Astrocyte (in vitro differentiated cells and primary cell): ENCODE measurements at places on chromosomes 13 and 19.

- DNase-seq = peak; percentile 80
These were observed 30.0 kb upstream of the TPT1 start for GRCh38 chr13:45370922-45371406.

- DNase-seq = peak; percentile 54
These were observed 94.3 kb downstream of the GPC6 start for GRCh38 chr13:93320942-93321341.

DNA sequence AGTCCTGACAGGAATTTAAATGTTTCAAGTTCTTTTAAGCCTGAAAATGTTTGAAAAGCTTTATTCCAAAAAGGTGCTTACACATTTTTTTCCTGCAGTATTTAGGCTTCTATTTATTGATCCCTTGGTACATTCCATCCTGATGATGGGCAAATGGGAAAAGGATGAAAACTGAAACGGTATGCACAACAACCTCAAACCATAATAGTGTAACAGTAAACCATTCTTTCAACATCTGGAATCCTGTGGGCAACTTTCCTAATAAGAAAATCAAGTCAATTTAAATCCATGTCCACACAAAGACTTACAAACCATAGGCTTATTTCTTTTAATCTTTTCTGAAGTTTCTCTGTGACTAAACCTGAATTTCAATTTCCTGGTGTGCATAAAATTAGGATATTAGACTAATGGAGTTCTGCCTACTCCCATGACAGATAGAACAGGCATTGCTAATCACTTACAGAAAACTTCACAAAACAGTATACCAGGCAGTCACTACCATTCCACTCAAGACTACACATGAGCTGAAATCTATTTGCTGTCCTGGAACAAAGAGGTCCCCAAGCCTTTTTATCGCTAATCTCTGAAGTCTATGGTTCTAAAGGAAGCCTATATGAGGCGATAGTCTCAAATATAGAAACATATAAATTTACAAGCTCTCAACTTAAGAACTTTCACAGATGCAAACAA, 103.3 kb downstream of the DLEU7 start:
- DNase-seq = peak; percentile 24

- DNase-seq = peak; percentile 91
These were observed 437.3 kb upstream of the HTR2A start for GRCh38 chr13:47334173-47334572.

DNA sequence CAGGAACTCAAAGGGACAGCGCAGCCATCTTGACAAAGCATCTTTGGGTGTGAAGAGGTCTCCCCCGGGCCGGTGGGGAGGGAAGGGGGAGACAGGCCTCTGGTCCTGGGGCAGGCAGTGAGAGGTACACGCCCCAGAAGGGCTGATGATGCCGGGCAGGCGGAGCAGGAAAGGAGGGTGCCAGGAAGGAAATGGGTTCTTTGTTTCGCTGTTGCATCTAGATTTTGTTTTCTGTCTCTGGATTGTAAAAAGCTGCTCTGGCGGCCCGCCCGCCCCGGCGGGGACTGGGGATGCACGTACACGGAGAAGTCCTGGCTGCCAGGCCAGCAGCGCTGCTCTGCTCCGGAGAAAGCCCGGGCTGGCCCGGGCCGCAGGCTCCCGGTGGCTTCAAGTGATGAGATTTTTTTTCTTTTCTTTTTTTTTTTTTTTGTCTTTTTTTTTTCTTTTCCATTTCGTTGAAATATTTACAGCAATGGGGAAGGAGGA, 13.2 kb upstream of the ASF1B start:
- no peak for DNase-seq

DNA sequence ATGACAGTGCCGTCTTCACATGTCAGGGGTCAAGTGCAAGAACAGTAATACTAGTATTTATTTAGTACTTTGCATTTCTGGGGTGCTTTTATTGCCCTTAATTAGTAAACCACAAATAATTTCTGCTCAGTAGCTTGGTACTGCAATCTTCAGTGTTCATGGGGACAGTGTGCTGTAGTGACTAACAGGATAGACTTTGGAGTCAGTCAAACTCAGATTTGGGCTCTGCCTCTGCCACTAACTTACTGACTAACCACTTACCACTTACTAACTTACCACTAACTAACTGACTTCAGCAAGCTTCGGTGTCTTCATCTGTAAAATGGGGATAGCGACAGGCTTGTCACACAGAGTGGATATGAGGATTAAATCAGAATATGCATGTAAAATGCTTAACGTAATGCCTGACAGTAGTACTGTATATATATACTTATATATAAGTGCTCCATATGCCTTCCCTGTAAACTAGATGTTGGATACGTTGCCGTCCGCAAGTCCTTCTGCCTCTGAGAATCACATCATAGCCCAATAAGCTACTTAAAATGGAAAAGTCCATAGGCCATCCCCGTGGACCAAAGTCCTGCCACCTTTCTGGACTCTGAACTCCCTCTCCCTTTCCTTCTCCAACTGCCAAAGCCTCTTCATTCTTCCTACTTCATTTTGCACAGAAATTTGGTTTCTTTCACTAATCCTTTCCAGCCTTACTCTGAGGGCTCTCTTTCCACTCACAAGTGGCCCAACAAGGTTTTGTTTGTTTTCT, 158.1 kb downstream of the ZIC5 start:
- DNase-seq = no peak

GRCh38 chr19:41960973-41961372, 1.9 kb upstream of the RABAC1 start:
- no peak for DNase-seq

DNA sequence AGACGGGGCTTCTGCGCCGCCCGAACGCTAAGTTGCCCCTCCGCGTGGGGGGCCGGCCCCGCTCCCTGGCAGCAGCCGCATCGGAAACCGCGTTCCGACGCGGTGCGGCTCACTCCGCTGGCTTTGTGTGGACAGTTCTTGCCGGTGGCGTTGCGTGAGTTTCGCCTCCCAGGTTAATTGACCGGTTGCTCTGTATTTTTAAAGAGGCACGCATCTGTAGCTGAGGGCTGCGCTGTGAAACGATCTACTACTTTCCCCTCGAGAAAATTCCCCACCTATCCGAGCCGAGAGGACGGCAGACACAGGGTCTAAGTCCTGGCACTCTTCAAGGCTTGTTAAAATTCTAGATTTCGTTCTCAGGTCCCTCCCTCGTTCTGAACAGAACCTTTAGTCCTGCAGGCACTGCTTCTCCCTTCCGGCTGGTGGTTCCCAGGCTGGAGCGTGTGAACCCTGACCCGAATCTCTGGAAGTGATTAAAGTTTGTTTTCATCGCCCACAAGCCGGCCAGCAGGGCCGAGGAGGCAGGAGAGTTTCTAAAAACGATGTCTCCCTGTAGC, 933 bp downstream of the ARHGEF7 start:
- DNase-seq = peak; percentile 34

- no peak for DNase-seq
These were observed 795 bp downstream of the JOSD2 start for GRCh38 chr19:50510121-50510670.

- DNase-seq = no peak
These were observed 149.2 kb downstream of the MIPEP start for GRCh38 chr13:23740002-23740401.

GRCh38 chr13:22848539-22849052, 332.2 kb upstream of the SGCG start:
- no peak for DNase-seq

DNA sequence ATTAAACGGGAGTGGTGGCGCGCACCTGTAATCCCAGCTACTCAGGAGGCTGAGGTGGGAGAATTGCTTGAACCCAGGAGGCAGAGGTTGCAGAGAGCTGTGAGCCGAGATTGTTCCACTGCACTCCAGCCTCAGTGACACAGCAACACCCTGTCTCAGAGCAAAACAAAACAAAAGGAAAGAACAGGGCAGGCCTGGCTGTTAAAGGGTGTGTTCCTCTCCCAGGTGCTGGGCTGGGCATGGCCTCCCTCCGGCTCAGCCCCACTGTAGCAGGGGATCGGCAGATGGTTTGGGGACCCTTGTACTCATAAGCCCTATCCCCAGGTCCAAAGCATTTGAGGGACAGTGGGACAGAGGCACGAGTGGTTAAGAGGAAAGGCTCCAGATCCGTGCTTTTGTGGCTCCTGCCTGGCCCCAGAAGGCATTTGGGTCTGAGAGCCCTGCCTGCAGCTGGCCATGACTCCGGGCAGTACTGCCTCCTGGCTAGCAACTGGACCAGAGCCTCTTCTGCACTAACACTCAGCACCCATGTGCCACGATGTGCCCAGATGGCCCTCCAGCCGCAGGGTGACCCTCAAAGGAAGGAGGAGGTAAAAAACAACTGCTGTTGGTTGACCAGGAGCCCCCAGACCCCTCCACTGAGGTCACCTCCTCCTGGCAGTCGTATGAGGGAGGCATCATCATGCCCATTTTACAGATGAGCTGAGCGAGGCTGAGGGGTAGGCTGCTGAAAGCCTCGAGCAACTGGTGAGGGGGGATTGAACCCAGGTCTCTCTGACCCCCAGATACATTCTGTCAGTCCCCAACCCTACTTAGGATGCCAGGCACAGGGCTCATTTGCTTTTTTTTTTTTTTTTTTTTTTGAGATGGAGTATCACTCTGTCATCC, 10.0 kb downstream of the RFX1 start:
- DNase-seq = no peak

DNA sequence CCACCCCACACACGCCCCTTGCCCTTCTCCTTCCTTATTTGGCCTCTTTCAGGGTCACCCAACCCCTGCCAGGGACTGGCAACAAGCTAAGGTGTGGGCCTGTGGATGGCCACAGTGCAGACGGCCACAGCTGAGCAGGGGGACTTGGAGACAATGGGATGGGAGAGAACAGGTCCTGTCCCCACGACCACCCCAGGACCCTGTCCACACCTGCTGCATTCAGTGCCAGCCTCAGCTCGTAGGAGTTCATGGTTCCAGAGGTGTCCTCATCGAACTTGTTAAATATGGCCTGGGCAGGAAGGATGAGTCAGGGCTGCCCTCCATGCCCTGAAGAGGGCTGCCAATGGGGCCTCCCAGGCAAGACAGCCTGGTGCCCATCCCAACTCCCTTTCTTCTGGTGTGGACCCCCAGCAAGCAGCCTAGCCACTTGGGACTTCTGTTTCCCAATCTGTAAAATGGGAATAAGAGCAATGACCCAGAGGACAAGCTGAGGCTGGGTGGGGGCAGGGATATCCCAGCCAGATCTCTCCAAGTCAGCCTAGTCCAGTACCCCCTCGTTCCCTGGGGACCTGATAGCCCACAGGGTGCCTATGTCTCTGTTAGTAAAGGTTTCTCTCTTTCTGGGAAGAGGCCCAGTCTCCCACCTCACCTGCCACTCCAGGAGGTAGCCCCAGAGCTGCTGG, 10.6 kb downstream of the CAPN12 start:
- no peak for DNase-seq

- no peak for DNase-seq
These were observed 5.8 kb upstream of the FRY start for GRCh38 chr13:32025730-32026129.

- no peak for DNase-seq
These were observed 8.4 kb downstream of the WIZ start for GRCh38 chr19:15441317-15441716.

DNA sequence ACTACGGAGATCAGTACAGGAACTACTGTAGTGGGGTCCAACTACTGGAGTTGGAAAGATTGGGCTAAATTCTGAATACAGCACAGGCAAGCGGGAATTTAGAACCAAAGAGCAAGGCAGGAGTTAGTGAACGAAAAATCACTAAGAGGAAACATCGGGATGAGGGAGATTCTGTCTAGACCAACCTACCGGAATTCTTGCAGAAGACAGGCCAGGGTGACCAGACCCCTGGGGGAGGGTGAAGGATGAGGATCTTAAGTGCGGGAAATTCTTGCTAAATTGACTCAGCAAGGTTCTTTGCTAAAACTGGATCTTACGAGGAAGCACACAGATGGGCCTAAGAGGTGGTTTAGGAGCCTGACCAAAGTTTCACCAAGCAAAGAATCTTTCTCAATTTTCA, 13.2 kb upstream of the PSPC1 start:
- DNase-seq = no peak

DNA sequence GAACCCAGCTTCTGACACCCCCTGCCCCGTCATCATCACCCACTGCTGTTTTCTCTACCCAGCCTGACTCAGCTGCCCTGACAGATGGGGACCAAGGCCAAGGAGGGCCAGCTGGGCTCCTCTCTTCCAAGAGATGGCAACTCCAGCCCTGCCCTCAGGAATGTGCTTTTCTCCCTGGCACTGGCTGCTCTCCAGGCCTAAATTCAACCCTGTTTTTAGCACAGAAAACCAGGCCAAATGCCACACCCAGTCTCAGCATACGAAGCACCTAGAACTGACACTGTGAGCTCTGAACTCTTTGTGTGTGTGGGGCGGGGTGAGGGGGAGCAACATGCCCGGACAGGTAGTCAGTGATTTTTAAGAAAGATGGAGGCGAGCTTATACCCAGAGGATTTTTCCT, 23.4 kb upstream of the IGFL1 start:
- DNase-seq = no peak

GRCh38 chr13:21014502-21015170, 46.8 kb downstream of the LATS2 start:
- peak; percentile 86 for DNase-seq

DNA sequence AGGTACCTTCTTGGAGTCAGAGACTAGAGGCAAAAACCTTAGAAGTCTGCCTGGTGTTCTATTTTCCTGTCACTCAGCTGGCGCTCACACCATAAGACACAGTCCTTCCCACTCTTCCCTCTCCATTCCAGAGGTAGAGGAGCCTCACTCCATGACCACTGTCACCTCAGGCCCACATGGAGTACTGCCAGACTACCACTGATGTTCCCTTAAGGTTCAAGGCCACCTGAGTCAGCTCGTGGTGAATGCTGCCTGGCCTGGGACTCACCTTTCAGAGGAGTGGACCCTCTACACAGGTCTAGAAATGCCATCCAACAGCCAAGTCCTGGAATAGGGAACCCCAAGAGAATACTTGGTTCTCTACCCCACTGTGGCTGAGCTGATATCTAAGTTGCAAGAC, 29.9 kb downstream of the RGCC start:
- DNase-seq = no peak

DNA sequence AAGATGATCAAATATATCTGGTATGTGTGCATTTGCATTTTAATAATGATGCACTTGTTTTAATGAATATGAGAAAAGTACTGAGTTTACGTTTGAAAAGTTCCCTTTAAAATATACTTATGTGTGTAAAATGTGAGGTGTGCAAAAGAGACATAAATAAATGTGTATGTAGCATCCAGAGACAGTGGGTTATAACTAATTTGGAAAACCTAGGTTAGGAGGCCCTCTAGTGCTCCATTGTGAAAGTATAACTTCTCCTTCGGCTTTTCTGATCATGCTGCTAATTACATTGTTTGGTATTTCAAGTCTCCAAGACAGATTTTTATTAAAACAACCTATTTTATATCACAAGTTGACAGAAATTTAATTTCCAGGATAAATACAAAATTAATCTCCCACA, 30.1 kb downstream of the SCEL start:
- DNase-seq = peak; percentile 8

DNA sequence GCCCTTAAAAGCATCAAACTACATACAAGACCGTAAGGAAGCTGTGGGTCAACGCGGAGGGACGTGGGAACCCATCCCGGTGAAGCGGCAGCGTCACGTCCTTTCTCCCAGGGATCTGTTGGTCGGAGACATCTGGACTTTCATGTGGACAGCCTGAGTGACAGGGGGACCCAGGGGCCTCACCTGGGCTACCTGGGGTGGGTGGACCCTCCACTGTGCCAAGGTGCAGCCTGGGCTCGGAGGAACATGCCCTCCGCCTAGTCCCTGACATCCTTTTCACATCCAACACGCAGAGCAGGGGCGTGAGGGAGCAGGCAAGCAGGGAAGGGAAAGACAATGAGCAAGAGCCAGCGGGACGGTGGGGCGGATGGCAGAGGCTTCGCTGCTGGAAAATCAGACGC, 13.8 kb upstream of the GARIN5A start:
- no peak for DNase-seq

- DNase-seq = no peak
These were observed 155.7 kb downstream of the ABCC4 start for GRCh38 chr13:95145587-95145986.
